Naive thymus-derived CD8-positive, alpha-beta T cell (primary cell): ENCODE measurements at places on chromosomes 1 and 21. TPM values are rescaled to one million over a fixed set of nuclear protein-coding genes. Genes with fewer than 3 reads are reported as not detected.

CD53 gene
- total RNA-seq = 313 TPM

OMA1 gene
- 67.4 TPM for total RNA-seq

MYBPH gene
- total RNA-seq = not detected

FOXE3 gene
- total RNA-seq = not detected

FAM72C gene
- total RNA-seq = not detected

PRELP gene
- total RNA-seq = not detected

LAD1 gene
- not detected for total RNA-seq

GLIS1 gene
- not detected for total RNA-seq

CFAP74 gene
- total RNA-seq = not detected

FAM131C gene
- total RNA-seq = not detected

HOOK1 gene
- total RNA-seq = 20.8 TPM

FMO2 gene
- not detected for total RNA-seq

NGF gene
- not detected for total RNA-seq

TMCC2 gene
- 3.9 TPM for total RNA-seq

KRTAP7-1 gene
- total RNA-seq = not detected

ESRRG gene
- not detected for total RNA-seq

HPCAL4 gene
- 32.5 TPM for total RNA-seq

SLAMF7 gene
- total RNA-seq = 6.2 TPM

ZNF683 gene
- total RNA-seq = 2.1 TPM

AMY1A gene
- not detected for total RNA-seq

AQP10 gene
- total RNA-seq = not detected

CFAP45 gene
- 1.5 TPM for total RNA-seq

SHE gene
- not detected for total RNA-seq
